ENCODE measurements at places on chromosomes 5 and 9. TPM values are rescaled to one million over a fixed set of nuclear protein-coding genes. Genes with fewer than 3 reads are reported as not detected.

Gene KIAA0825
- 8.0 TPM for total RNA-seq

Gene IFNE
- total RNA-seq = not detected

Gene PCDHB13
- 2.9 TPM for total RNA-seq

Gene PCDHB14
- 2.7 TPM for total RNA-seq

Gene ATOX1
- 128 TPM for total RNA-seq

Gene EQTN
- total RNA-seq = not detected

Gene ADRA1B
- 1.1 TPM for total RNA-seq

Gene INVS
- total RNA-seq = 23.7 TPM
